ENCODE measurements at places on chromosomes 4 and X.

- DNase-seq: no peak
These were observed 50.1 kb downstream of the FAM53A start for GRCh38 chr4:1633993-1634392.

GRCh38 chr4:105679186-105679585 is 29.3 kb downstream of the INTS12 start:
- no peak for DNase-seq

- no peak for DNase-seq
These were observed 496.3 kb downstream of the PDGFC start for GRCh38 chr4:156475322-156475721.

DNA sequence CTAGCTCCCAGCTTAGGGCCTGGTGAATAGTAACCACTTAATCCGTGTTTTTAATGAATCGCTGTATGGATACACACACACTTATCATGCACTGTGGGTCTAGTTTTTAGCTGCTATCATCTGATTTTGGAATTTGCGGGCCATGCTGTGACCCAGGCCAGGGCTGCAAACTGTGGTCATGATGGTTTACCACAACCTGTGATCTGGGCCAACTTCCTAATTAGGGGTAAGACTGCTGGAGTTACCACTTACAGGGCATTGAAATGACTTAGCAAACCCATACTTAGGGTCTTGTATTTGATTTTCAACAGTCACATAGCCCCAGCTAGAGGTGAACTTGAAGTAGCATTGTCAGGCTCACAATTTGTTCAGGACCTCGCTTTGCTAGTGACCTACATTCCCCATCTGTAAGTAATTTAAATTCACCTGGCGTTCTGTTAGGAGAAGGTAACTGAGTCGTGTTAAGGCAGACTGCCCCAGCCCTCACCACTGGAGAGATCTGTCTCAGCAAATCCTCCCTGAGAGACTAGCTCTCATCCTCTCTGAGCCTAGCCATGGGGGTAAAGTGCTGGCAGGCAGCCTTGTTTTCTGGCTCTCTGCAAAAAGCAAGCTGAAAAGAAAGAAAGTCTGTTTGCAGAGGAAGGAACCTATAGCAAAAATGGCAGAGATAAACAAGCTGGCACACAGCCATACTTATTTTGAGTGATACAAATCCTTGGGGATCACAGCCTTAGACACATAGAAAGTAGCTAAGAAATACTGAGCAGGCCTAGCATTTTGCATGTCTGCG is 33.8 kb upstream of the EGFL6 start:
- DNase-seq: no peak

- no peak for DNase-seq
These were observed 177.5 kb downstream of the AR start for GRCh38 chrX:67721321-67721720.

GRCh38 chrX:150405006-150405405 is 41.9 kb downstream of the MAMLD1 start:
- no peak for DNase-seq

DNA sequence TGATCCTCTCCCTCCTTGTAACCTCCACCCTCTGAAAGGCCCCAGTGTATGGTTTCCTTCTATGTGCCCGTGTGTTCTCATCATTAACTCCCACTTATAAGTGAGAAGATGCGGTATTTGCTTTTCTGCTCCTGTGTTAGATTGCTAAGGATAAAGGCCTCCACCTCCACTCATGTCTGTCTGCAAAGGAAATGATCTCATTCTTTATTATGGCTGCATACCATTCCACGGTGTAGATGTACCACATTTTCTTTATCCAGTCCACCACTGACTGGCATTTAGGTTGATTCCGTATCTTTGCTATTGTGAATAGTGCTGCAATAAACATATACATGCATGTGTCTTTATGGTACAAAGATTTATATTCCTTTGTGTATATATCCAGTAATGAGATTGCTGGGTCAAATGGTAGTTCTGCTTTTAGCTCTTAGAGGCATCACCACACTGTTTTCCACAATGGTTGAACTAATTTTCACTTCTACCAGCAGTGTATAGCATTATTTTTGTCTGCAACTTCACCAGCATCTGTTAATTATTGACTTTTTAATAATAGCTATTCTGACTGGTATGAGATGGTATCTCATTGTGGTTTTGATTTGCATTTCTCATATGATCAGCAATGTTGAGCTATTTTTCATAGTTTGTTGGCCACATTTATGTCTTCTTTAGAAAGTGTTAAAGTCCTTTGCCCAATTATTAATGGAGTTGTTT is 1030.9 kb downstream of the FSTL5 start:
- DNase-seq: no peak

- no peak for DNase-seq
These were observed 107.6 kb downstream of the DCTD start for GRCh38 chr4:182809417-182810102.

- DNase-seq: peak; percentile 43
These were observed 1.4 kb downstream of the FGF2 start for GRCh38 chr4:122827879-122828601.

DNA sequence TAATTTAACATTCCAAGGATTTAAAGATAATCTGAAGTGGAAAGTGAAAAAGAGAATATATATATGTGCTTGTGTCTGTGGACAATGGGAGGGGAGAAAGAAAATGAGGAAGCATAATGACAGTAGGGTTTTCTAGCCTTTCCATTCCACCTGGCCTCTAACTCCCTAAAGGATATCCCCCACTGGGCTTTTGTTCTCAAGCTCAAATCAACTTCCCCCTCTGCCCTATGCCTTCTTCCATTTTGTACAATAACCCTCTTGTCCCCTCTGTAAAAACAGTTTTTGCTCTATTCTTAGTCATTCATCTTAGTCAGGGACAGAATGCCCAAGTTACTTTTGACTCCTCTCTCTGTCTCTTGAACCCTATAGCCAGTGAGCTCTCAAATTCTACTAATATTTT is 23.6 kb downstream of the ANTXR2 start:
- DNase-seq: no peak

GRCh38 chr4:45410701-45411210 is 684.4 kb upstream of the GNPDA2 start:
- DNase-seq: no peak

All from HuH-7.5 (cell line).